ENCODE measurements at places on chromosomes 3 and 15.
A peak's percentile ranks its signal among the peaks of the same experiment; 100 is the strongest.

GRCh38 chr15:31017311-31017710, 25.9 kb upstream of the MTMR10 start:
- DNase-seq, result no peak

- no peak for DNase-seq
These were observed 864.4 kb upstream of the CFAP20DC start for GRCh38 chr3:59914251-59914650.

DNA sequence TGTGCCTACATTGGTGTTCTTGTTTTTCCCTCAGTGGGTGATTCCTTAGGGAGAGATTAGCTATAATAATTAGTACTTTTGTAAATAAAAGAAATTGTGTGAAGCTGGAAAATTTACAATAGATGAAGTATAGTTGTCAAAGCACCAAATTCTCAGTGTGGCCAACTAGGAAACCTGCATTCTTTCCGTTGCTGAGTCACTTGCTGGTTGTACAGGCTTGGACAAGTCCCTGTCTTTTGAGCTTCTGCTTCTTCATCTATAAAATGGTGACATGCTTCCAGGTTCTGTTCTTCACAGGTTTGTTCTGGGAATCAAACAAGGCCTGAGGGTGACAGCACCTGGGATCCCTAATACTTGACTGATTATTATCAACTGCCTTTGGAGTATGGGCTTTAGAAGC, 184.1 kb upstream of the HES1 start:
- DNase-seq, result no peak

- no peak for DNase-seq
These were observed at the start of gene ITGA11 for GRCh38 chr15:68431792-68432401. TSS of gene ITGA11 (minus strand) at chr15:68432163. CDS start at chr15:68432066, 97 bp downstream.

DNA sequence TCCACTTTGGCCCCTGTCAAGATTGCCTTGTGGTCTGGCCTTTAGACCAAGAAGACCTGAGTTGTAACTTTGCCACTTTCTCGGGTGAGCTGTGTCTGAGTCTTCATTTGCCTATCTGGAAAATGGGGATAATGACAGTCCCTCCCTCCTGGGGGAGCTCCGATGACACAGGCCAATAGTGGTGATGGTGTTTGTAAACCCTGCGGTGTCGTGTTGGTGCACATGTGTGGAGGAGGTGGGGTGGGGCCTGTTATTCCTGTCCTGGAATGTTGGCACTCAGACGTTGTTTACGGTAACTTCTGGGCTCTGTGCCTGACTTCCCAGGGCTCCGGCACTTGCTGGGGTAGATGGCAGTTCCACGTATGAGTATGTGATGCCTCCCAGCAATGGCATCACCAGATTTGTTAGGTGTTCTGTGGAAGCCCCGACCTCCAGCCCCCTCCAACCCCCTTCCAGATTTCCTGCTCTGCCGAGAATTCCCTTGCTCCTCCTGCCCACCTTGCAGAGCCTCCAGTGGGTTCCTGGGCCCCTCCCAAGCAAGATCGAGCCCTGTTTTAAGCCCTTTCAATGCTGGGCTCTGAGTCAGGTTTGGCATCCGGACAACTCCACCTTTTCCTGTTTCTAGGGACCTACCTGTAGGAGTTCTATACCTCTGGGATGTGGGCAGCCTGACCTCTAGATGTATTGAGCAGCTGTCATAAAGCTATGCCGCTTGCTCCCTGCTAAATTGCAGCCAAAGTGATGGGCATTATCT, 31.4 kb downstream of the HRH1 start:
- peak; percentile 96 for DNase-seq

Measured in HFF-Myc (cell line).